Activated naive CD4-positive, alpha-beta T cell treated with anti-CD3 and anti-CD28 coated beads, Interleukin-2, amount 50 U/mL, for 72 hours (primary cell): ENCODE measurements at places on chromosomes 1 and 21. TPM values are rescaled to one million over a fixed set of nuclear protein-coding genes. Genes with fewer than 3 reads are reported as not detected.

Gene HHAT
- 1.9 TPM for total RNA-seq

Gene DNM3
- 2.6 TPM for total RNA-seq

Gene LCE2A
- not detected for total RNA-seq

GRCh38 chr1:35894183-35894582 is 11.2 kb downstream of the AGO1 start:
- no peak for DNase-seq

DNA sequence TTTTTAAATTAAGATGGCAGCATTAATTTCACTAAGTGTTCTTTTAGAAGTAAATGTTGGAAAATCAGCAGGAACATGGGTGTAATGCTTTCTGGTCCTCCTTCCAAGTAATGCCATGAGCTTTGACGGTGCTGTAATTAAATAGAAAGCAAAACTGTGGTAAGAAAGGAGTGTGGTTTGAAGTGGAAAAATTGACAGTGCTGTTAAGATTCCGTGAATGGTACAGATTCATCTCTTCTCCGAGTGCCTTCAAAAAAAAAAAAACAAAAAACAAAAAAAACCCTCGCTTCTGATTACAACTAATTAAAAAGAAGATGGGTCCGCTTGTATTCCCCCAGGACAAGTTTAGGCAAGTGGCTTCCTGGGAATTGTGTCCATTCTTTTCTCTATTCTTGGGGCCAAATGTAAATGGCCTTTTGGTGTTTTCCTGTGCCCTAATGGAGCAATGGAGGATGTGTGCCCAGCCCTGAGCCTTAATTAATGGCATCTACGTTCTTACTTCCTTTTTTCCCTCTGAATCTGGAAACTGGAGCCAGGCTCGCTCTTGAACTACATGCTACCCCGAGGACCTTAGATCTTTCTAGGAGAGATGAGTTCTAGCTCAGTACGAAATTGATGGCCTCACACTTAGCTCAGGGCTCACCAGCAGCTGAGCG is 5.1 kb downstream of the LMO4 start:
- DNase-seq = peak; percentile 7

- no peak for DNase-seq
These were observed 171.1 kb downstream of the TOMM20 start for GRCh38 chr1:234957330-234958065.

- DNase-seq = no peak
These were observed 49.0 kb downstream of the MAP10 start for GRCh38 chr1:232853994-232854797.

DNA sequence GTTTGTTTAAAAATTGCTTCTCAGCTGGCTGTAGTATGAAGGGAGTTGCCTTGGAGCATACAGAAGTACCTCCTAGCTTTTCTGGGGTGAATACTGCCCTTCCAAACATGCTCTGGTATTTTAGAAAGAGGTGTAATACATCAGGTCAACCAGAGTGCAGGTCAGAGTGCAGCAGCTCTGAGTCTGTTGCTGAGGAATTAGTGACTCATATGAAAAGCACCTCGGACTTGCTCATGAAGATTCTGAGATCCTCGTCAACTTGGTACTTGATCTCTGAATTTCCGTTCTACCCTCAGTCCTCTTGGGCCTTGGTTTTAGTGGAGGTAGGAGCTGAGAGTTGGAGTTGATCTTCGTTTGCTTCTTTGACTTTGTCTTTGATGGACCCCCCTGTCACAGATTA is 67.3 kb downstream of the NOS1AP start:
- DNase-seq = no peak

- DNase-seq = no peak
These were observed 4.4 kb upstream of the ADAMTS1 start for GRCh38 chr21:26849428-26850115.

- DNase-seq = no peak
These were observed 3.1 kb downstream of the ILDR2 start for GRCh38 chr1:166972193-166972592.

DNA sequence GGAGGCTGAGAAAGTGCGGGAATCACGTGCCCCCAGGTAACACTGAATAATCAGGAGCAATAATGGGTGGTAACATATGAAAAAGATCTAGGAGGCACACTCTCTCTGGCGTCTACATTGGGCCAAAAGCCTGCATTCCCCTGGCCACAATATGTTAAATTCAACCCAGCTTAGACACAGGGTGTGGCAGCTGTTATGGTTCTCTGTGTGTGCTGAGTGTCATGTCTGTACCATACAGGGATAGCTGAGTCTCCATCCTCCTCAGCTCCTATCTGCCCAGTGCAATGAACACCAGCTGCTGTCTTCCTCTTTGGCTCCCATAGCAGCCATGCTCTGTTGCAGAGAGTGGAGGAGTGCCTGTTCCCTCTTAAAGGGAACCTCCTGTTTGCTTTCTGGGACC is 14.3 kb downstream of the S100A11 start:
- DNase-seq = no peak

- no peak for DNase-seq
These were observed 245.6 kb downstream of the SIPA1L2 start for GRCh38 chr1:232384171-232384883.

- DNase-seq = no peak
These were observed 11.3 kb upstream of the TMEM201 start for GRCh38 chr1:9577423-9577822.

- DNase-seq = no peak
These were observed 70.0 kb upstream of the TMEM51 start for GRCh38 chr1:15083578-15083977.

- DNase-seq = no peak
These were observed 132.6 kb downstream of the ETS2 start for GRCh38 chr21:38938343-38938742.

DNA sequence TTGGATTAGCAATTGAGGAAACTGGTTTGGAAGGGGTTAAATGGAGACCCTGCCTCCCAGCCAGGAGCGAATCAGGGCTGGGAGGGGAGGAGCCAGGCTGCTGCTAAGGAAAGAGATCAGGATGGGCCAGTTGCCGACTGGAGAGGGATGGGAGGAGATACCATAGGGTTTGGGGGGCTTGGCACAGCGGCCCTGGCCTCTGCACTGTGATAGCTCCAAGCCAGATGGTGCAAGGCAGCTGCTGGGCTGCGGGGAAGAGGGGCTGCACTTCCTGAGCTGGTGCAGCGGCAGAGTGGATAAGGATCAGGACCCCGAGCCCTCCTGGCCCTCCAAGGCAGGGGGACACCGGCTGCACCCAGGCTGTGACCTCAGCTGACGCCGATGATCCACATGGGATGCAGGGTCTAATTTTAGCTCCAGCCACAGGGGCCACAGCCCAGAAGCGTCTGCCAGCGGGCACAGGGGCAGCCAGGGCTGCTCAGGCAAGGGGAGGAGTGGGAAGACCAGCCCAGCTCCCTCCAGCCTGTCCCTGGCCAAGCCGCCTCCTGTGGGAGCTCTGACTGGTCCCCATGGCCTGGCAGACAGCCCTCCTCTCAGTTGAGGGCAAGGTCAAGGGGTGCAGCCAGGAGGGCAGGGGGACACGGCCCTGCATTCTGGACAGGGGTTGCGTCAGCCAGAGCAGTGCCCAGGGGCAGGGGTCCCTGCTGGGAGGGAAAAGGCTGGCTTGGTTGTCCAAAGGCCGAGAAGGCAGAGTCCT is at the start of gene EXTL1:
EXTL1 (plus strand) TSS at position 129 of the 757 bp plus-strand sequence. CDS start 872 bp downstream, outside the sequence.
- no peak for DNase-seq

DNA sequence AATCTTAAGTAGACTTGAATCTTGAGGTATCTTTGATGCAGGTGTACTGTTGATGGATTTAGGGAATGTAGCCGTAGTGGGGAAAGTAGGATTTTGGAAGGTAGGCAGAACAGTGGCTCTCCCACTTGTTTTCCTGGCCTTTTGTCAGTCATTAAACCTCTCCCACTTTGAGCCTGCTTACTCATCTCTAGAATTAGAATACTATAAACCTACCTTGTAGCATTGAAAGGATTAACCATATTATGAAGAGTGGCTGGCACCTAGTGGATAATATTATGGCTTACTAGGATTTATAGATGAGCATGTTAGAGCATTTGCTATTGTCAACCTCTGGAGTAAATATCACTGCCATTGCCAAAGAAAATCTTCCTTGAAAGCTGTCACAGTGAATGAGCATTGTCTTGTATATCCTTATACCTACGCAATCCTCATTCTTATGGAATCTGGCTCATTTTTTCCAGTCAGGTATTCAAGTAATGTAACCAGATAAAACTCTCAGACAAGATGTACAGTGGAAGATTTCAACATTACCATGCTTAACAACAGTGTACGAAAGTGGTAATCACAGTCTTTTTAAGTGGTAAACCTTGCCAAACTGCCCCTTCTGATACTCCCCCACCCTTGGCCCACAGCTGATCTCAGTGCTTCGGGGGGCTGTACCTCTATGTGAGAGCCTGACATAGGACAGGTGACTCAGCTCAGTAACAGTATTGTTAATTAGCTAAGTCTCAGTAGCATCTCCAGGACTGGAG is 44.4 kb downstream of the SH3GLB1 start:
- DNase-seq = no peak

DNA sequence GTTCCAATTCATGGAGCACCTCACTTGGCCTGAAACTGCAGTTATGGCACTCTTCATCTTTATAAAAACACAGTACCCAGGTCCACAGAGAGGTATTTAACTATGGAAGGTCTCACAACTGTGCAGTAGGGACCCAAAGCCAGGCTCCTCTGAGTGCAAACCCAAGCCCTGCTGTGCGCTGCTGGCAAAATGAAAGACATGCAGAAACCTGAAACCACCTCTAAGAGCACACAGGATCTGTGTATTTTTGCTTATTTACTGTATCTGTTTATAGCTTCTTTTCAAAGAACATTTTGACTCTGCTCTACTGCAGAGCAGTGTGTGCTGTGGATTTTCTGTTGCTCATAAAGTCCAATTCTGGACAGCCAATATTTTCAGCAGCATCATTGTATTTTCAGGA is 166.6 kb downstream of the DSCAM start:
- no peak for DNase-seq

GRCh38 chr1:15736892-15737261 is 819 bp downstream of the SLC25A34 start:
- DNase-seq = no peak
